ENCODE measurements at places on chromosomes 3 and 15. TPM values are rescaled to one million over a fixed set of nuclear protein-coding genes. Genes with fewer than 3 reads are reported as not detected.

Gene ENTPD3
- not detected for total RNA-seq

Gene PDZRN3
- total RNA-seq: not detected

Gene GPR176
- 9.4 TPM for total RNA-seq

Gene CHL1
- total RNA-seq: not detected

Gene EIF4E3
- 3.7 TPM for total RNA-seq

Gene PTX3
- 1.0 TPM for total RNA-seq

Gene SHISA5
- 83.6 TPM for total RNA-seq

Gene PLA2G4D
- total RNA-seq: not detected

Gene MEIS2
- total RNA-seq: 9.9 TPM

Gene KCNMB3
- total RNA-seq: 2.1 TPM

Gene EXOSC7
- 43.6 TPM for total RNA-seq

Gene RTP1
- total RNA-seq: not detected

Gene AGBL1
- total RNA-seq: not detected

Gene FAM240A
- not detected for total RNA-seq

Gene GOLGA6A
- total RNA-seq: not detected

Gene ELL3
- total RNA-seq: 1.8 TPM

Gene EFCC1
- not detected for total RNA-seq

Gene CGNL1
- total RNA-seq: 0.93 TPM

Gene CYP1A1
- total RNA-seq: 2.1 TPM

Data from A549 treated with ZK216348 at 1 μM for 4 hours (cell line).